ENCODE measurements at places on chromosomes 2 and 18.

DNA sequence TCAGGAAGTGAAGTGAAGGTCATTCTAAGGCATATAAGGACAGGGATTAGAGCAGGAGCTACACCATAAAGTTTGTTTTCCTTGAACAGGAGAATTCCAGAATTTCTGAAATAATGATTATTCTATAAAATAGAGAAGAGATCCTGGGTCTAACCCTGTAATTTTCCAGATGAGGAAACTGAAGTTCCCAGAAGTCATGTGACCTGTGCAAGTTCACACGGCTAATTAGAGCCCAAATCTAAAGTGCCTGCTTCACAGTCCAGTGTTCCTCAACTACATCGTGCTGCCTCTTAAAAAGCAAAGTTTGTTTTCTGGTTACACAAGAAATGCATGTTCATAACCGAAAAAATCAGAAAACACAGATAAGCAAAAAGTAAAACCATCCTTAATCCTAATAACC is 34.9 kb downstream of the PLB1 start:
- no peak for DNase-seq

GRCh38 chr2:216014986-216015385 is 1.6 kb upstream of the MREG start:
- no peak for DNase-seq

GRCh38 chr18:61277808-61278207 is 55.4 kb upstream of the CDH20 start:
- no peak for DNase-seq

DNA sequence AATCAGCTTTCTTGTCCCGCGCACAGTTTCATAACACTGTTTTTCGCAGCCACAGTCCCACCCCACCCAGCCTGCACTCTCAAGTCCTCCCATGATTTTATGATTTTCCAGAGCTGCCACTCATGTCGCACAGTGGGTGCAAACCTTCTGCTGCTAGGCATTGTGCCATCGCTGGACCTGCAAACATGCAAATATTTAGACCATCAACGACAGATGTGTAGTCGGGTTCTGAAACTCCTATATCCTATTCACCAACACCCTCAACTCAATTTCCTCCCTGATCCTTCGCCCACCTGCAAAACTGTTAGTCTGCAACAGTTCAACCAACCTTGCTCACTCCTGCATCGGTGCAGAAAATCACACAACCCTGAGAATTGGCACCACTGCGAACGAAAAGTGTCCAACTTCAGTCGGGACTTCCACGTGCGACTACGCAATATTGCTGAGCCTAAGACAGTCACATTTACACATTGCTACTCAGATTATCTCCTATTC is 871 bp upstream of the ALS2 start:
- peak; percentile 16 for DNase-seq

- DNase-seq, result no peak
These were observed 42.7 kb downstream of the SFXN5 start for GRCh38 chr2:73028841-73029240.

GRCh38 chr2:86048888-86049287 is 56.8 kb downstream of the POLR1A start:
- DNase-seq, result no peak

- no peak for DNase-seq
These were observed 11.4 kb upstream of the SMIM21 start for GRCh38 chr18:75438891-75439290.

DNA sequence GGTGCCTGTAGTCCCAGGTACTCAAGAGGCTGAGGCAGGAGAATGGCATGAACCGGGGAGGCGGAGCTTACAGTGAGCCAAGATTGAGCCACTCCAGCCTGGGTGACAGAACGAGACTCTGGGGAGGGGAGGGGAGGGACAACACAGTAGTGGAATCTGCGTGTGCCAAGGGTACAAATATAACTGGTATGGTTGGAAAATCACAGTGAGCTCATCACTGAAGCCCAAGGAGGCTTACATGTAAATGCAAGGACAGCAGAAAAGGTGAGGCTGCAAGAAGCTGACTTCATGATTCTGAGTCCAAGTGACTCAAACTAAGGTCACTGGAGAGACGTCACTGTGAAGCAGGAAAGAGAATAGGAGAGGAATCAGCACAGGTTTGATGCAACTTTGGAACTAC is 9.2 kb downstream of the SEPTIN10 start:
- DNase-seq, result peak; percentile 70

DNA sequence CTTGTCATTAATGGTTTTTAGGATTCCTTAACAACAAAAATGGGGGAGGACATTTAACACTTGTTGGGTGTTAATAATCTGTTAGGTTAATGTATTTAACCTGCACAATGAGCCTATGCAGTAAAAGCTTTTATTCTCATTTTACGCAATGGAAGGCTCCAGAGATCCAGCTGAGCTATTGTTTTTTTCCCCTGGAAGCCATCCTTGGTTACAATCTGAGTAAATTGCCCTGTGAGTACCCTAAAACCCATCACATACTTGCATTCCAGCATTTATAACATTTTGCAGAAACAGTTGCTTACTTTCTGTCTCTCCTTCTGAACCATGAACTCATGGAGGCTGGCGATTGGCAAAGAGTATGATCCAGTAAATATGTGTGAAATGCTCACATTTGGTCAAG is 30.2 kb upstream of the DOCK10 start:
- DNase-seq, result no peak

DNA sequence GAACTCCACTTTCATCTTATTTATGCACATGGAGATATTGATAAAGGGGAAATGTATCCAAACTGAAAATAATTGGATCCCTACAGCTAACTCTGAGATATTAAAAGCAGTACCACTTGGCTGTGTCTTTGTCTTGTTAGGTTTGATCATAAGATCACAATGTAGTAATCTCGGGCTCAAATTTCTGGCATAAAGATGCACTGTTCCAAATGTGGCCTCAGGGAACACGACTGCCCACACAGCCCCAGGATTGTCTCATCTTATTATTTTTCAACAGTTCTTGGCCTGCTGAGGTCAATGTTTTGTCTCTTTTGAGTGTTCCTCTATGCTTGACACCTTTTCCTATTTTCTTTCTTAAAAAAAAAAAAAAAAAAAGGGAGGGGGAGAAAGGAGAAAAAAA is 114.1 kb downstream of the GBX2 start:
- no peak for DNase-seq

DNA sequence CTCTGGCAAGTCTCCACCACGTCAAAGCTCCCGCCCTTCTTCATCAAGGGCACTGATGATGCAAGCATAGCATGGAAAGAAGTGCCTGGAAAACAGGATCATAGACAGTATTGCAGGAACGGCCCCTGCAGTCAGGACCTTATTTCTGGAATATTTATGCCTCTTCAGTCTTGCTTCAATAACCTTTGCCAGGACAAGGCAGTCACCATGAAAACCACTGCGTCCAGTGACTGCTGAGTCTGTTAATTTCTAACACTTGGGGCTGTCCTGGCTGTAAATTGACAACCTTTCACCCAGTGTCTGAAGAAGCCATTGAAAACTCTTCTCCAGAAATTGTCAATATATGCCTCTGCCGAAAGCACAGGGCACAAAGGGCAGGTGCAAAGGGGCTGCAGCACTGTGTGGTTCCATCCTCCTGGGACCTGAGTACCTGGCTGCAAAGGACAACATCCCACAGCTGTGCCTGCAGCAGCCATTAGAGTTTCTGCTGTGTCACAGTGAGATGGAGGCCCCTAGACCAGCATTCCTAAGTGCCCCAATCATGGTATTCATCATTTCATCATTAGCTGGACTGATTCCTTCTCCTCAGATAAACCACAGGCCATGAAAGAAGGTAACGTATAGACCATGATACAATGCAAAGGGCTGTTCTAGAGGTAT is 819.6 kb downstream of the RNF144A start:
- no peak for DNase-seq

- DNase-seq, result no peak
These were observed 40.4 kb downstream of the LDLRAD4 start for GRCh38 chr18:13258921-13259320.

DNA sequence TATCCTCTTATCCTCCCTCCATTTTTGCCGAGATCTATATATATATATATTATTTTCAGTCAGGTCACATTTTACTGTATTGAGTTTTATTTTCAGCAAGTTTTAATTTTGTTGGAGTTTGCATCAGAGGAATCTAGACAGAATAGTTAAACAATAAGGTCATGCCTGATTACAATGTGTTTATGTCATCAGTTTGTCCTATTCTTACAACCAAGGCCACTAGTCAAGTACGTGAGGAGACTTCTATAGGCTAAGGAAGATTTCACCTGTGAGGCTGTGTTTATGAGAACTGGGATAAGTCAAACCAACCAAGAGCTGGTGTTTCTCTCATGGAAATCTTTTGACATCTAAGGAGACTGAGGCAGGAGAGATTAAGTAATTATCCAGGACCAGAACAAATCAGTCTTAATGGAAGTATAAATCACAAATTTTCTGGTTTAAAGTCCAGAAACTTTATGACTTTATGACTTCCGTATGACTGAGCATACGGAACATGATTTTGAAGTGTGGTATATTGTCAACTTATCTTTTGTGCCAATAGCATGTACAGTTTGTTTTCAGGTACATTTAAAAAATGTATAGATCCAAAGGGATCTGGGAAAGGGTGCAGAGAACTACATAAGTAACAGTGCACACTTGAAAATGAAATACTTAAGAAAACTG is 100.0 kb upstream of the DTNA start:
- DNase-seq, result no peak

DNA sequence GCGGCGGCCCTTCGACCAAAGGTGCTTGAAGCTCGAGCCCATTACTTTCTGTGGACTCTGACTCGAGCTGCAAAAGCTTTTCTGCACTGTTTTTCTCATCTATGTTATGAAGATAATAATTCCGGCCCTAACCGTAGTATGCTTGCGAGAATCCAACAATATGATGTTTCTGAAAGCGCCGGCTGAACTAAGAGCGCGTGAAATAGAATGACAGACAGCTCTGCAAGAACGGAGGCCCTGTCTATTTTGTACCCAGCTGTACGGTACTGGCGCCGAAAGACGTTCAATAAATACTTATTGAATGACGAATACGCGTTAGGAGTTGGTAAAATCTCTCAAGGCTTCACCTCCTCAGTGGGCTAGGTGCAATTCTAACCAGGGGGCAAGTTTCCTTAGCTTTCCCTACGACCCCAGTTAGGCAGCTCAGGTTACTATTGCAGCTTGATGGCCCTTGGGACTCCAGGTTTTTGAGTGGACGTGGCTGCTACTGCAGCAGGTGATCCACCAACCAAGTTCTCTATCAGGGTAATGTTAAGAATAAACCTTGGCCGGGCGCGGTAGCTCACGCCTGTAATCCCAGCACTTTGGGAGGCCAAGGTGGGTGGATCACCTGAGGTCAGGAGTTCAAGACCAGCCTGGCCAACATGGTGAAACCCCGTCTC is 570 bp downstream of the SCRN3 start:
- DNase-seq, result no peak

DNA sequence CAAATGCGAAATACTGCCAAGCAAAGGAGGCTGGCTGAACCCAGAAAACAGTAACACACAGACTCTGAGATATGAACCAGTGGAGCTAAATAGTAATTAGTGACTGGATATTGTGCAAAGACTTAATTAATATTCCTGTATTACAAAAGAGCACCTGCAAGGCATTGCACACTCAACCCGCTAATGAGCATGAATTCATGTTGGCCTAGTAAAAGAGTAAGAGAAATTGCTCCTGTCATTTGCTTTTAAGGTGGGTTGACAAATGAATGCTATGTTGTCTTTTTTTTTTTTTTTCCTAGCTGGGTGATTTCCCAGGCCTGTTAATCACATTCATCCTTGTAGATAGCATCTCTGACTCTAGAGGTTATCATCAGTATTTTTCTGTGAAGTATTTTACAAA is 87.0 kb upstream of the CERS6 start:
- no peak for DNase-seq

- no peak for DNase-seq
These were observed 4.9 kb upstream of the DRC1 start for GRCh38 chr2:26396734-26397298.

DNA sequence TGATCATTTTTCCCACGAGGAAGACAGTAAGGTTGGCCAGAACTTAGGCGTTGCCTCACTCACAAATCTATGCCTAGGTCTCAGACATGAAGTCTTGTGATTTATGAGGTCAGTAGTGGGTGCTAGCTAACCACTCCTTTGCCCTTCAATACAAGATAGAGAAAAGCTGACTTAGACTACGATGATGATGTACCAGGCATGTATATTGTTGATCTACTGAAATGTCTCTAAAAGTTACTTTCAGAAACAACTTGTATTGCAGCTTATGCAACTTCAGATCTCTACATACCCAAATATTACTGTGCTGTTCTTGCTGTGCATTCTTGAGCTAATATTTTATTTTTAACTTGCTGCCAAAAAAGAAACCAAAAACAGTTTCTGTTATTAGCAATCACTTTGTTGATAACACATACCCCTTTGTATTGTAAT is 30.6 kb downstream of the MAPRE2 start:
- no peak for DNase-seq

DNA sequence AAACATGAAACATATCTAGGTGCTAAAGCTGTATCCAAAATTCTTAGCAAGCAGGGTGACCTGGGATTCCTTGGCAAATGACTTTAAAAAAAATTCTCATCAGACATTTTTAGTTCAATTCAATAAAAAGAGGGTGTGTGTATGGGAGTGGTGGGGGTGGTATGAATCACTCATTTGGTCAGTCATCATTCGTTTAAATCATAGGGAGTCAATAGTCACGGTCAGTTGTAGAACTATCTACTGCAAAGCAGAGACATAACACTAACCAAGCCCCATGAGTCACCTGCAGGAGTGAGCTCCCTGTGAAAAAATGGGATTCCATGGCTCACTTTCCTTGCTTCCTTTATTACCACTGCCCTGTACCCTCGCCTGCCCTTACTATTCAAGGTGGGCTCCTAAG is 380.6 kb upstream of the TCF4 start:
- no peak for DNase-seq

GRCh38 chr2:63789338-63790020 is 52.2 kb upstream of the UGP2 start:
- no peak for DNase-seq

DNA sequence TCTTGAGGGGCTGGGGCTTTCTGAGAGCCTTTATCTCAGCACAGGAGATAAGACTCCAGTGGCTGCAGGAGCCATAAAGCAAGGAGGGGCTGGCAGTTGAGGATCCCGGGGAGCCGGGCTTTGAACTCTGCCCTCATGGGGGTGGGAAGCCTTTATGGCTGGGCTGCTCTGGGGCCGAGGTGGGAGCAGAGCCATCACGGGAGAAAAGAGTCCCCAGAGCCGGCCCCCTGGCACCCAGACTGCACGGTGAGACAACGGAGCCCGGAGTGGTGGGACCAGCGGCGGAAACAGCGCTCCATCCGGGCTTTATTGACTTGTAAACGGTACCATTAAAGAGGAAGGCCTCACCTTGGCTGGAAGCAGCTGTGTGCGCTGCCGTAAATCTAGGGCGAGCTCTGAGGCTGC is 162.6 kb downstream of the MYCN start:
- DNase-seq, result no peak

Measured in SW 1271 (cell line).